Epithelial cell of umbilical artery (primary cell): ENCODE measurements at places on chromosomes 13 and 19. TPM values are rescaled to one million over a fixed set of nuclear protein-coding genes. Genes with fewer than 3 reads are reported as not detected.

Gene NTF4
- total RNA-seq: not detected in 2 replicates

Gene WASF3
- total RNA-seq: 14.0 and 23.1 TPM in 2 replicates

Gene NAPSA
- total RNA-seq: under 0.01 and 0.61 TPM in 2 replicates

Gene LRP3
- 11.6 and 14.6 TPM in 2 replicates for total RNA-seq

Gene BCL2L12
- 7.0 and 7.5 TPM in 2 replicates for total RNA-seq

Gene ZNF587B
- 20.8 and 22.5 TPM in 2 replicates for total RNA-seq

Gene ANGPTL4
- total RNA-seq: 9.9 and 13.3 TPM in 2 replicates

Gene NXNL1
- total RNA-seq: not detected in 2 replicates

Gene ZNF682
- total RNA-seq: 0.65 and 2.1 TPM in 2 replicates
